Endothelial cell (in vitro differentiated cells): ENCODE measurements at places on chromosomes 2 and 18.

DNA sequence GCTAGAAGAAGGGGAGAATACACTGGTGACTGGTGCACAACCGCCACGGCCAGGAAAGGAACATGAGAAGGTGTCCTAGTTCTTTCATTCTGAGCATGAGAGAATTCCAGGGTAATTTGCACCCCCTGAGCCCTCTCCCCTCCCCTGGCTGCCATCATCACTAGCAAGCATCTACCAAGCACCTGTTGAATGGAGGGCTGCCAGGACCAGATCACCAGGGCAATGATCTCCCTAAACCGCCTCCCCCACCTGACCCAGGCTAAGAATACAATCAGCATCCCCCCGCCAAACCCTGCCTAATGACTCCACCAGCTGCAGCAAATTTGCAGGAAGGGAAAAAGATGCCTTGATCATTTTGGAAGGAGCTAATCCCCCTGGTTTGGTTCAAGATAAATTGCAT is 100.2 kb downstream of the STPG4 start:
- DNase-seq: no peak

- no peak for DNase-seq
Measured at GRCh38 chr2:53200072-53200471, 567.5 kb upstream of the CHAC2 start.

GRCh38 chr2:41691561-41691960 is 356.3 kb upstream of the PKDCC start:
- DNase-seq: no peak

- no peak for DNase-seq
Measured at GRCh38 chr2:188676010-188676400, 298.2 kb upstream of the COL3A1 start.

DNA sequence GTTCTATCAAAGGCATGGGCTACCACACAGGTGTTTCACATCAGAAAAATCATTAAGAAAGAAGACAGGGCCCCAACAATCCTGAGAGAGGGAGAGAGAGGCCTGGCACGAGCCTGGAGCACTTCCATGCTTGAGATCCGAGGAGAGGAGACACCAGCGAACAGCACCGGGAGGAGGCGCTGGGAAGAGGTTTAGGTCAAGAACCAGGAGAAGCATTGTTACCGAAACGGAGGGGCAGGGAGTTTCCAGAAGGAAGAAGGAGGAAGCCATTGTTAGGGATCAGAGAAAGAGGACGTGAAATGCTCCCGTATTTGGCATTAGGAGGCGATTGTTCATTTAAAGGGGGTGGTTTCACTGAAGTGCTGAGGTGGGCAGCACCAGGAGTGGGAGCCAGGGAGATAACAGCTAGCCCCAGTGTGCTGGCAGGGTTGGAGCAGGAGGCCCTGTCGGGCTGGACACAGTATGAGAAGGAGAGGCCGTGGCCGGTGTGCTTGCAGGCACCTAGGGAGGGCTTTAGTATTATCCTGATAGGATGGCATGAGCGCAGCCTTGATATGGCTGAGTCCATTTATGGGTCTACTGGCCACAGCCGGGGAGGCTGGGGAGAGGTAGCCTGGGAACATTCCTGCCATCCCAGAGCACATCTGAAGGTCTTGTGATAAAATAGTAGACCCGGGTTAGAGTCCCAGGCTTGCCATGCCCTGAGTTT is 244.9 kb downstream of the KLHL29 start:
- DNase-seq: no peak
